ENCODE measurements at places on chromosomes 1 and 21. TPM values are rescaled to one million over a fixed set of nuclear protein-coding genes. Genes with fewer than 3 reads are reported as not detected.

DNA sequence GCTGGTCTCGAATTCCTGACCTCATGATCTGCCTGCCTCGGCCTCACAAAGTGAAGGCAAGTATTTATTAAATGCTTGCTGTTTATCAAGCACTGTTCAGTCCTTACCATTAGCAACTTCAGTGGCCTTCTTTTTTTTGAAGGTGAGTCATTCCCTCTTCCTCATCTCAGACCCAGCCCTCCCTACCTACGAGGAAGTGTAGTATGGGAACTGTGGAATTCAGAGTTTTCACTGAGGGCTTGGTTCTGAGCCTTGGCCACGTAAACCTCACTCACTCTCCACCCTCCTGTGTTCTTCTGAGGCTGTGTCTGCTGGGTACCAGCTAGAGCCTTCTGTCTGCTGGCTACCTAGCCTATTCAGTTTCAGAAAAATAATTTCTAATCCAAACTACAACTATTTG, 218.3 kb upstream of the SGIP1 start:
- H3K27ac ChIP-seq, result no peak overlapping the region
- no peak overlapping the region for H3K4me3 ChIP-seq
- no peak for DNase-seq
- H3K4me1 ChIP-seq, result peaks cover 8% of the 10 kb centered on the region
- no peaks in the 10 kb centered on the region for H3K27me3 ChIP-seq

GRCh38 chr1:215728169-215728568, 161.1 kb downstream of the KCTD3 start:
- H3K4me3 ChIP-seq, result no peak overlapping the region
- no peak overlapping the region for H3K27ac ChIP-seq
- no peaks in the 10 kb centered on the region for H3K27me3 ChIP-seq
- H3K36me3 ChIP-seq, result no peaks in the 10 kb centered on the region

DNA sequence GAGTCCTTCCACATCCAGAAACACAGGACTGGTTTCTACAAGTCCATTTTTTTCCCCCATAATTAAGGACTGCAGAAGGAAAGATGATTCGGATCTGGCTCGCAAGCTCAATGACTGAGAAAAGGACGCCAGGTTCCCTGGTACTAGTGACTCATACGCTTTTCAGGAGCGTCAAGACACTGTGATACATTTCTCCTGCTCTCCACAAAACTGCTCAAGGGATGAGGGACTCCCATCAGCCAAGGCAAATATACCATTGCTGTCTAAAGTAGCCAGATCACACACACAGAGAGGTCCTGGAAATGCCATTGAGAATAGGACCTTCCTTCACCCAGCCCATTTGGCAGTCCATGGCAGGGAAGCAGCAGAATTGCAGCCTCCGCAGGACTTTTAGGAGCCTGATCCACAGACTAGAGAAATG, 253.6 kb upstream of the IRF2BP2 start:
- DNase-seq, result no peak
- peaks cover 3% of the 10 kb centered on the region for H3K36me3 ChIP-seq
- H3K4me1 ChIP-seq, result peaks cover 13% of the 10 kb centered on the region
- H3K27ac ChIP-seq, result no peak overlapping the region
- H3K4me3 ChIP-seq, result no peak overlapping the region
- H3K27me3 ChIP-seq, result no peaks in the 10 kb centered on the region

- no peaks in the 10 kb centered on the region for H3K36me3 ChIP-seq
- no peak within 1 kb of the TSS for H3K4me3 ChIP-seq
- DNase-seq, result no peak
- peaks cover 10% of the 10 kb centered on the region for H3K27me3 ChIP-seq
Observed at GRCh38 chr1:157551694-157552693, at the start of gene FCRL5. Gene FCRL5, minus strand, starts transcription at chr1:157552515. Its CDS starts 153 bp downstream, at chr1:157552362.

GRCh38 chr1:203346060-203346768, 4.7 kb downstream of the FMOD start:
- no peak overlapping the region for H3K4me3 ChIP-seq
- no peaks in the 10 kb centered on the region for H3K36me3 ChIP-seq
- no peak for DNase-seq

GRCh38 chr1:180536821-180537372, 21.9 kb upstream of the OVAAL start:
- H3K27ac ChIP-seq, result no peak overlapping the region
- peaks cover 12% of the 10 kb centered on the region for H3K27me3 ChIP-seq
- H3K4me1 ChIP-seq, result peaks cover 3% of the 10 kb centered on the region
- no peak overlapping the region for H3K4me3 ChIP-seq
- DNase-seq, result no peak

GRCh38 chr21:17789656-17790055, 29.5 kb downstream of the C21orf91 start:
- peaks cover 75% of the 10 kb centered on the region for H3K4me1 ChIP-seq
- DNase-seq, result no peak
- H3K27ac ChIP-seq, result peak overlapping the region; percentile 79
- peaks cover 47% of the 10 kb centered on the region for H3K36me3 ChIP-seq
- peak overlapping the region; percentile 64 for H3K4me3 ChIP-seq

DNA sequence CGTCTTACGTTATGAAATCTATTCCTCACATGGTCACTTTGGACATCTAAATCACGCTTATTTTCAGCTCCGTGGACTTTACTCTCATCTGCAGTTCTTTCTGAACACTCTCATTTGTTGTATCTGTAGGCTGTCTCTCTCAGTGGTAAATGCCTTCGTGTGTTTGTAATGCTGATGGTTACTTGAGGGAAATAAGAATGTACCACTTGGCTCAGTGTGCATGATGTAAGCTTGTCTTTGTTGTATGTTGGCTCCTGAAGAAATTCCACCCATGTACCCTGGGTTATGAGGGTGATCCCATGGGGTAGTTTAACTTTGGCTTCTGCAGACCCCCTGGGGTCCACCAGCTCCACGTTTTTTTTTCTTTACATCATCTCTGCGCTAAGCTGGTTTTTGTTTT, 378.4 kb downstream of the SETD4 start:
- H3K27me3 ChIP-seq, result peaks cover 15% of the 10 kb centered on the region
- DNase-seq, result no peak
- H3K36me3 ChIP-seq, result no peaks in the 10 kb centered on the region
- no peak overlapping the region for H3K27ac ChIP-seq

DNA sequence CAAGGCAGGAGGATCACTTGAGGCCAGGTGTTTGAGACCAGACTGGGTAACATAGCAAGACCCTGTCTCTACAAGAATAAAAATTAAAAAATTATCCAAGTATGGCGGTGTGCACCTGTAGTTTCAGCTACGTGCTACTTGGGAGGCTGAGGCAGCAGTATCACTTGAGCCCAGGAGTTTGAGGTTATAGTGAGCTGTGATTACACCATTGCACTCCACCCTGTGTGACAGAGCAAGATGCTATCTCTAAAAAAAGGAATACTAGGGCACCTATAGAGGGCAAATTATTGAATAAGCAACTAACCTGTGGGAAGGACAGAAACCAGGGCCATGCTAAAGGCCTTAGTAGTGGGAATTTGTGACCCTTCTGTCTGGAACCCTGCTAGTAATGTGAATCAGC, 86.1 kb downstream of the TENT5C start:
- no peaks in the 10 kb centered on the region for H3K36me3 ChIP-seq
- H3K4me3 ChIP-seq, result no peak overlapping the region
- H3K27ac ChIP-seq, result no peak overlapping the region
- peaks cover 15% of the 10 kb centered on the region for H3K4me1 ChIP-seq

- H3K36me3 ChIP-seq, result no peaks in the 10 kb centered on the region
- no peaks in the 10 kb centered on the region for H3K27me3 ChIP-seq
- no peak for DNase-seq
- H3K4me3 ChIP-seq, result no peak overlapping the region
- no peak overlapping the region for H3K27ac ChIP-seq
Observed at GRCh38 chr1:168974611-168975010, 131.9 kb upstream of the ATP1B1 start.

- no peaks in the 10 kb centered on the region for H3K27me3 ChIP-seq
- peaks cover 16% of the 10 kb centered on the region for H3K36me3 ChIP-seq
- H3K4me1 ChIP-seq, result peaks cover 8% of the 10 kb centered on the region
- DNase-seq, result no peak
Observed at GRCh38 chr21:44630440-44630839, 3.5 kb downstream of the KRTAP10-9 start.

- H3K4me3 ChIP-seq, result peak overlapping the region; percentile 95
- H3K27ac ChIP-seq, result peak overlapping the region; percentile 92
- DNase-seq, result no peak
- peaks cover 5% of the 10 kb centered on the region for H3K36me3 ChIP-seq
- peaks cover 24% of the 10 kb centered on the region for H3K4me1 ChIP-seq
- H3K27me3 ChIP-seq, result no peaks in the 10 kb centered on the region
Observed at GRCh38 chr1:233294913-233295236, 650 bp downstream of the PCNX2 start.

DNA sequence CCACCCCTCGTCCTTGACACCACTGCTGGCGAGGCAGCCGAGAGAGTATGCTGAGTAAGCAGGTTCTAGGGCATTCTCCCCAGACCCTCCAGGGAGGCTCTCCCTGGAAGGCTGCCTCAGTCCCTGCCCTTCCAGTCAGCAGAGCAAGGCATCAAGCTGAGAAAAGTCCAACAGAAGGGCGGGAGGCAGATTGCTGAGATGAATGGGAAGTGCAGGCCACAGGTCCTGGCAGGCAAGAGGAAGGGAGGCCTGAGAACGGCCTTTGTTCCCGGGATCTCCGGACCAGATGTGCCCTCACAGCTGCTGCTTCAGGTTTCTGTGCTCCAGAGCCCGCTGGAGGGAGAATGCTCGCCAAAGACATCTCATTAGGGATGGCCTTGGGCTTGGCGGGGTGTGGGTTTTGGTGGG, 270.0 kb upstream of the VAMP3 start:
- no peaks in the 10 kb centered on the region for H3K4me1 ChIP-seq
- no peak overlapping the region for H3K27ac ChIP-seq
- no peak for DNase-seq
- no peaks in the 10 kb centered on the region for H3K36me3 ChIP-seq
- no peaks in the 10 kb centered on the region for H3K27me3 ChIP-seq

GRCh38 chr1:248739572-248740205, 15.9 kb downstream of the LYPD8 start:
- H3K36me3 ChIP-seq, result no peaks in the 10 kb centered on the region
- no peaks in the 10 kb centered on the region for H3K4me1 ChIP-seq
- DNase-seq, result no peak
- H3K4me3 ChIP-seq, result no peak overlapping the region
- H3K27me3 ChIP-seq, result peaks cover 3% of the 10 kb centered on the region

GRCh38 chr1:212928323-212929291, 21.7 kb upstream of the VASH2 start:
- H3K27me3 ChIP-seq, result peaks cover 13% of the 10 kb centered on the region
- DNase-seq, result no peak
- no peak overlapping the region for H3K27ac ChIP-seq
- H3K4me3 ChIP-seq, result no peak overlapping the region

DNA sequence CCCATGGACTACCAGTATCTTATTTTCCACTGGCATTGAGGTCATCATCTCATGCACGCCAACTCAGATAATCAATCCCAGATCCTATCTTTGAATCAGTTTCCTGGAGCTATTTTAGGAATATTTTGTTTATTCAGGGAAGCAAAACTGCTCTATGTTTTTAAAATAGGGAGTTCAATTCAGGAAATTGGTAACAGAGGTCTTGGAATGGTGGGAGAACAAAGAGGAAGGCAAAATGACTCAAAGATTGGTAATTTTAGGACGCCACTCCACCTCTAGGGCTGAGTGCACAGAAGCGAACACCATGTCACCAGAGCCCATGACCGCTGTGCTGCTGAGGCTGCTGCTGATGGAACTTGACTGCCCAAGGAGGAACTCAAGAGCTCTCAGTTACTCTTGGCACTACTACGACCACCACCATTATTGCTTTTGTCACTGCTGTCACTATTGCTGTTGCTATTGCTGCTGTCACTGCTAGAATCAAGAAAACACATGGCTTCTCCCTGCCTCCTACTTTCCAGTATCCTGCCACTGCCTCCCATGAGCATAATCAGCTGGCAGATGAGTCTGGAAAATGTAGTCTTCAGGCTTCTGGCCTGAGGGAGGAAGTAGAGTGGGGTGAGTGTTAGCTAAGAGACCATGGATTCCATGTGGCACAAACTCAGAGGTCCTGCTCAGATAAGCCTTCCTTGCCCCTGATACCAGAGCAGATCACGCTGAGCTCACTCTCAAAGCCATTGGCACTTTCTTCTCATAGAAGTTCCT, 71.6 kb upstream of the CNIH3 start:
- no peak for DNase-seq
- no peak overlapping the region for H3K27ac ChIP-seq
- H3K36me3 ChIP-seq, result no peaks in the 10 kb centered on the region
- H3K27me3 ChIP-seq, result peaks cover 18% of the 10 kb centered on the region
- no peak overlapping the region for H3K4me3 ChIP-seq

GRCh38 chr1:77290576-77290975, 8.8 kb downstream of the AK5 start:
- H3K4me3 ChIP-seq, result no peak overlapping the region
- no peaks in the 10 kb centered on the region for H3K4me1 ChIP-seq
- no peak overlapping the region for H3K27ac ChIP-seq
- H3K36me3 ChIP-seq, result no peaks in the 10 kb centered on the region

DNA sequence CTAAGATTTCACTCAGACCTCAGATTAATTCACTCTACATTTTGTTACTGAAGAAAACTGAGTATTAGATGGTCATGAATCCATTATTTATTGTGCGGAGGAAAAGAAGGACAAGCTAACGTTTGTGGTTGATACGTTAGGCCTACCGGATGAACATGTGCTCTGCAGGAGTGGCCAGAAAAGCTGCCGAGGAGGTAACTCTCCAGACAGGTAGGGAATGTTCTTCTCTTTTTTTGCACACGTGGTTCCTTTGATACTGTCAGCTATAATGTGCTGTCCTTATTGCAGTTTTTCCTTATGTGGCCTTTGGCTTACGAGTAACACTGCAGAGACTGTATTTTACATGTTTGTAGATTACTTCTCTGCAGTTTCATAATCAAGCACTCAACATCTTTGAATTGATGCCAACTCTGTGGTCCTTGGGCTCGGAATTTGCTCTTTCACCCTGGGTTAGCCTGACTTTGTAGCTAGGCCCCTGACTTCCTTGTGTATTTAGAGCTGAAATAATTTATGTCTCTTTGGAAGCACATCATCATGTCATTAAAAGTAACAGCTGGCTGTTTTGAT, 13.6 kb downstream of the MTR start:
- H3K4me1 ChIP-seq, result peaks cover 4% of the 10 kb centered on the region
- H3K36me3 ChIP-seq, result peaks cover 34% of the 10 kb centered on the region
- DNase-seq, result no peak
- no peaks in the 10 kb centered on the region for H3K27me3 ChIP-seq
- no peak overlapping the region for H3K4me3 ChIP-seq

DNA sequence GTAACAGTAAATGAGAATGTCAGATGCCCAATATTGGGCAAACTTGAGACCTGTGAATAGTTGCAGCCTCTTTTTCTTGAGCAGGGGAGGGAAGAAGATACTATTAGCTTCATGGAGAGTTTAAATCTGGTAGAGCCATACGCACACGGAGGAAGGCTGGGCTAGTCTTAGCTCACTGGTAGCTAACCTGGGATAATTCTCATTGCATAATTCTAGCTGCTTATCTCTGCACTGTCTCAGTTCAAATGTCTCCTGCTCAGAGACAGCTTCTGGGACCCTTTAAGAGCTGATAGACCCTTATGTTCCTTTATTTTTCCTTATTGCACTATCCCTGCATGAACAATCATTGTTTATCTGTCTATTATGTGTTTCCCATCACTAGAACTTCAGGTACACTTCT, 8.4 kb downstream of the C1orf87 start:
- H3K27me3 ChIP-seq, result peaks cover 4% of the 10 kb centered on the region
- no peak overlapping the region for H3K27ac ChIP-seq
- no peak for DNase-seq
- H3K4me3 ChIP-seq, result no peak overlapping the region

The OR10Z1 gene
- total RNA-seq, result not detected

The CR1L gene
- not detected for total RNA-seq

The AUNIP gene
- total RNA-seq, result 4.8 TPM

The VANGL2 gene
- 0.06 TPM for total RNA-seq

The IL12RB2 gene
- 14.5 TPM for total RNA-seq

The SPATA6 gene
- total RNA-seq, result 0.83 TPM

The NPPB gene
- not detected for total RNA-seq

The CFH gene
- total RNA-seq, result 3.9 TPM

The NECTIN4 gene
- not detected for total RNA-seq

The TRIM67 gene
- not detected for total RNA-seq

The PLA2G2F gene
- not detected for total RNA-seq

The MYOG gene
- not detected for total RNA-seq
